ENCODE measurements at places on chromosomes 11 and 22.

DNA sequence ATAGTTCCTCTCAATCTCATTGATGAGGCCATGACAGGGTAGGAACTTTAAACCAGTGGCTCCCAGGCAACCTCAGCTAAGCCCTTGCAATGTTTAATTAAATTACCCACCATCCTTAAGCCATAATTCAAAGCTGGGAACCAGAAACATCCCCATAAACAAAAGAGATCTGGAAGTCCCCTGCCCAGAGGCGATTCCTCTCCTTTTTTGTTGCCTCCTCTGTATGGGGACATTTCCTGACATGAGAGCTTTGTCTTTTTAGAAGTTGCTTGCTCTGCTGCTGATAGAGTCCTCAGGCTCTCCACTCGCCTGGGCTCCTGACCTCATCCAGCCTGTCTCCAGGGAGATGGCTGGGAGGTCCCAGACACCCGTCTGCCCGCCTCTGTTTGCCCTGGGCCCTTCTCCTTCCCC, 3.2 kb downstream of the DTX4 start:
- DNase-seq, result no peak

GRCh38 chr11:73241300-73241699, 23.2 kb downstream of the P2RY2 start:
- DNase-seq, result no peak

GRCh38 chr11:88544656-88545280, 207.2 kb upstream of the CTSC start:
- no peak for DNase-seq

- DNase-seq, result no peak
These were observed 7.3 kb downstream of the ASCL2 start for GRCh38 chr11:2263071-2263565.

DNA sequence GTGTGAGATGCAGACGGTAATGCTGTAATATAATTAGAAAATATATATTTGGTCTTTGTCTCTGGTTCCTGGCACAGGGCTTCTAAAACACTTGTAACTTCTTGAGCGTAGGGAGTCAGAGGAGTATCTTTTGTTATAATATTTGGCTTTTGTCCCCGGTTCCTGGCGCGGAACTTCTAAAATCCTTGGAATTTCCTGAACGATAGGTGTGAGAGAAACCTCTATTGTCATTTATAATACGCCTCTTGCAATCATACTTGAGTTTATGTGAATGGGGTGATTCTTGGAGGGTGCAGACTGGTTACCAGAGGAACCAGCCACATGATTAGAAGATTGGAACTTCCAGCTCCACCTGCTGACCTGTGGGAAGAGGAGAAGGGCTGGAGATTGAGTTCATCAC, 54.1 kb upstream of the ZBED5 start:
- no peak for DNase-seq

DNA sequence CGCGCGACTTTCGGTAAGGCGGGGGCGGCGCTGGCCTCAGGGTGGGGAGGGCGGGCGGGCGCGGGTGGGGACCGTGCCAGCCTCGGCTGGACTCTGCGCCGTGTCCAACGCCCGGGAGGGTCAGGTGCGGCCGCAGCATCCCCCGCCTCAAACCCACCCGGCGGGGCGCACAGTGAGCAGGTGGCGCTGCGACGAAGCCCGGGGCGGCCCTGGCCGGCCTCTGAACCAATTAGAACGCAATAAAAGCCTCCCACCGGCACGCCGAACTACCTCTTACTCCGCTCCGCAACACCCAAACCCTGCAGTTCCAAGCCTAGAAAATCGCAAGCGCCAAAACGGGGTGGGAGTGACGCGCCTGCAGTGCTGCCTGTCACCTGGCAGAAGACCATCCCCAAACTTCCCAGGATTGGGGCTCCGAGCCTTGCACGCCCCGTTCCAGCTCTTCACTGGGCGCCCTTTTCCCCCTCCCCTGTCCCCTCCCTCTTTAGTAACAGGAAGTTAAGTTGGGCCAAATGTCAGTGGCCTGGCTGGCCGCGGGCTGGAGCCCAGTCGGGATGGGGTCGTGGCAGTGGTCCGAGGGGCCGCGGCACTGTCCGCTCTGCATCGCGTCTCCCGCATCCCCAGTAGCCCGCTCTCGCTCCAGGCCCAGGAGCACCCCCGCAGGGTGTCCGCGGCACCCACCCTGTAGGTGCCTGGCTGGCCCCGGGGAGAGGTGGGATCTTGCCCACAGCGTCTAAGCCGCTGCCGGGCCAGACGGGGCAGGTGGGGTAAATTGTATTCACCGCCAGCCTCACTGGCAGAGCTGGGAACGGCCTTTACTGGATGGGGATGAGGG, 541 bp downstream of the MICAL2 start:
- no peak for DNase-seq

GRCh38 chr11:45178890-45179671, 32.6 kb downstream of the PRDM11 start:
- peak; percentile 49 for DNase-seq

- DNase-seq, result no peak
These were observed 33.8 kb downstream of the SLC35F2 start for GRCh38 chr11:107824668-107825369.

GRCh38 chr11:94925422-94926270, 47.7 kb downstream of the CWC15 start:
- DNase-seq, result no peak

GRCh38 chr11:80082406-80082805, 641.6 kb upstream of the TENM4 start:
- no peak for DNase-seq

DNA sequence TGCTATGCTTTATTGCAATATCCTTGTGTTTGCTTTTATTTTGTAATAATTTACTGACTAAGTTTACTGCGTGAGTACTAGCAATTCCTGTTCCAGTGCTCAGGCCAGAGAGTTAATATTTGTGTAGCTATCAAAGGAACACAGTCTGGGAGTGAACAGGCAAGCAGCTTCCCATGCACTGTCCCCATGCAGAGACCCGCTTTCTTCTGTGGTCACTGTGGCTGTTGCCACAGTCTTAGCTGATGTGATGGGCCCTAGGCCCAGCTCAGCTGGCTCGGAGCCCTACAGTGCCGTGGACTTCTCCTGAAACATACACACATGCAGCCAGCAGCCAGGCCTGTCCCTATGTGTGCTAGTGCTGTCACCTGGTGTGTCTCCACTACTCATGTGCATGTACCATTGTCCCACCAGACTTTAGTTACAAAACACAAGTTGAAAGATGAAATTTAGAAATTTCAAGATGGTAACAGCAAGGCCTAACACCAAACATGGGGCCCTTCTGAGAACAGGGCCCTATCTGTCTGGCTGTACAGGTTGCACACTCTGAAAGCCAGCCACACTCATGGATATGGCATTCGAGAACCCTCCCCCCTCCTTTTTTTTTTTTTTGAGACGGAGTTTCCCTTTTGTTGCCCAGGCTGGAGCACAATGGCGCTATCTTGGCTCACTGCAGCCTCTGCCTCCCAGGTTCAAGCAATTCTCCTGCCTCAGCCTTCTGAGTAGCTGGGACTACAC, 12.3 kb upstream of the SCUBE2 start:
- no peak for DNase-seq

DNA sequence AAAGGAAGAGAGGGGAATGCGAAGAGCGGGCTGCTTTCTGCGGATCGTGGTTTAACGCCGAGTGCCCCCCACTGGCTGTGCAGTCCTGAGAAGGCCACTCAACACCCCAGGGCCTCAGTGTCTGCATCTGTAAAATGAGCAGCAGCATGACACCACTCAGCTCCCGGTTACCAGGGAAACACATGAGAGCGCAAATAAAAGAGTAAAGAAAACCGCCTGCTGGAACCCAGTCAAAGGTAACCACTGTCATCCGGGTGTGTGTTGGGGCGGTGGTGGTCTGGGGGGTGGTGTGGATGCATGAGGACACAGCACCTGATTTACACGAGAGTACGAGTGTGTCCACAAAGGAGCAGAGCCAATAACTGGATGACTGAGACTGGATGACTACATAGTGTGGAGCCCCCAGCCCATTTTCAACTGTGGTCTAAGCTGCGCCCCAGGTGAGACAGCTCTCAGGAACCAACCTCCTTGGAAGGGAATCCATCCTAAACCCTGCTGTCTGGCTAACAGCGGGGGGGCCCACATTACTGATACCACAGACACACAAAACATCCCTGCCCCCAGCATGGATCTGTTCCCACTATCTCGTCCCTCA, 5.7 kb downstream of the CELSR1 start:
- no peak for DNase-seq

- no peak for DNase-seq
These were observed 3.3 kb downstream of the TMEM121B start for GRCh38 chr22:17117890-17118289.

DNA sequence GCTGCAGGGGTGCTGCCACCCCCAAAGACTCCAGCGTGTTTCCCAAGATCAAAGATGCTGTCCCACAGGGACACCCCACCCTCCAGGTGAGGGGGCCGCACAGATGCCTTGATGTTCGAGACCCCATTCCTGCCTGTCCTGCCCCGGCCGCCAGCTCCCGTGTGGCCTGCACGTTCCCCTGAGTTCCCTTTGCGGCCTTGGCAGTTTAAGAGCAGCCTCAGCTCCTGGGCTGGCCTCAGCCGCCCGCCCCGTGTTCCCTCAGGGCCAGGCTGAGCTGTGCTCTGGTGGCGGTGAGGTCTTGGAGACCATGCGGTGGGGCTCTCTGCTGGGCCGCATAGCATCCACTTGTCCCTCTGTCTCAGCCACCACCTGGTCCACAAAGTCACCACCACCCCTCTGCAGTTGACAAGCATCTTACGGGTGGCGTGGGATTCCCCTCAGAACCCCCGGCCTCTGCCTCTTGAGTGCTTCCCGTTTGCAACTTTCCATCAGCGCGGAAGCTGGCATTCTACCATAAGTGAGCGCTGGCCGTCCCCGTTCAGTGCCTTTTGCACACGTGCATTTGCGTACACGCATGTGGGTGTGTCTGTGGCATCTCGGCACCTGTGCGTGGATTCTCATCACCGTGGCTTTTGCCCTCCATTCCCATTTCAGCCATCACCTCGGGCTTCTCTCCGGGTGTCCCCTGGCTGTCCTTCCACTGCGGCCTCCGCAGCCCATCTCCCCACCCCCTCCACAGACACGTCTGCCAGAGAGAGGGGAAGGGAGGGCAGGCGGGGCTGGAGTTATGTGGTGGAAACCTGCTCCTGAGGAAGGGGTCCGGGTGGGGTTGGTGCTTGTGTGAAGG, 35.9 kb downstream of the CTTN start:
- no peak for DNase-seq
